ENCODE measurements at places on chromosomes 12 and 14.

DNA sequence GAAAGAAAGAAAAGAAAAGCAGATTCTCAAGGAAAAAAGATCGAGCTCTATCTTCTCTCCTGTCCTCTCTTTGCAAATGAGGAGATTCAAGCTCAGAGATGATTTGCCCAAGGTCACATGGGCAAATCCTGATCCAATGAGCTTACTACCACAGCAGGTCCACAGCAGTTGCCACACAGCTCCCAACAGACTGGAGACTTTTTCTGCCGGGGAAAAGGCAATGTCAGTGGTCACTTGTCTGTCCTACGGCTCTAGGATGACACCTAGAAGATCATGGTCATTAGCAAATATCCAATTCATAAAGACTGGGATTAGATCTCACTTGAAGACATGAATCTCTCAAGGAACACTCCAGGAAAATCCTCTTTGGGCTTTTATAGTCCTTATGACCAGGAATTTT is 58.8 kb downstream of the TTC7B start:
- no peak for DNase-seq

DNA sequence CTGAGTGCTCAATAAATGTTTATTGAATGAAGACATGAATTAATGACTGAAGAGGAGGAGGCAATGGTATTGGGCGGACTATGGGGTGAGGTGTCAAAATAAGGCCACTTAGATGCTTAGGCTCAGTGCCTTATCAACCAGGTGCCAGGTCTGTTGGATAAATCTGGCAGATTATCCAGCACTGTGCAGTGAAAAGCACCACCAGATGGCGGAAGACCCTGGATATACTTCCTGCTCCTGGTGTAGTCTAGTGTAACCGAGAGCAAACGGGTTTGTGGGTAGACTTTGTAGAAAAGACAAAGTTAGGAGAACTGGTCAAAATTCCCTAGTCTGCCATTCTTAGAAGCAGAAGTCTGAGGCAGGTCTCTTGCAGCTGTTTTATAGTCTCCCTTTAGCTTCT is 306.3 kb downstream of the ATP23 start:
- no peak for DNase-seq

- no peak for DNase-seq
Observed at GRCh38 chr12:53151039-53151438, 29.5 kb upstream of the ZNF740 start.

DNA sequence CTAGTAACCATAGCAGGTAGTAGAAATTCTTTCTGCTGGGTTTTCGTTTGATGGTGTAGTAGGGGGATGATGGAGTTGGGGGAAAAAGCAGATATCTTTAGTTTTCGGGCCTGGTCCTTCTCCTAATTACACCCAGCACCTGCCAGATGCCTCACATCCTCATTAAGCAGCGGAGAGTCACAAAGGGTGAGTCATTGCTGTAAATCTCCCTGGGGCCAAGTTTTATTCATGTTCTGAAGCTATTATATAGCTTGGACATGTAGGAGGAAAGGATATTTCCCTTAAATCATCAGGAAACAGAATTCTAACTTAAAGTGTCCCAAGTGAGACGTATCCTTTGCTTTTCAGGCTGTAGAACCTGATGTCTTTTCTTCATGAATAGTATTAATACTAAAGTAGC is 4.9 kb upstream of the NECAP1 start:
- peak; percentile 47 for DNase-seq

GRCh38 chr12:54565310-54565985 is 16.0 kb downstream of the PDE1B start:
- DNase-seq = no peak

DNA sequence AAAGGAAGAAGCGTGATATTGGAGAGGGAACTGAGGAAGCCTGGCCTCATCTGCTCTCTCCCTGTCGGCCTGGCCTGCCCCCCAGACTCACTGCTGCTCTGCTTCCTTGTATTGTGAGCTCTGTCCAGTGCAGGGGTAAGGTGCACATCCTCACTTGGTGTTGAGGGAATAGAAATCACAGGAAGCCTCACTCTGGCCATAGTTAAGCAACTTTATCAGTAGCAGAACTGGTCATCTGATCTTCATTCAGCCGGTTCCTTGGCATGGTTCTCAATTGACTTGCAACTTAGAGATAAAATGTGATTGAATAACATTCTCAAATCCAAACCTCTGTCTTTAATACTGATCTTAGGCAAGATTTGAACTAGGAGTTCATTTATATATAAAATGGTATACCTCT is 11.5 kb upstream of the CCDC175 start:
- DNase-seq = no peak

- DNase-seq = no peak
Observed at GRCh38 chr14:85468816-85469215, 61.1 kb upstream of the FLRT2 start.

All from fibroblast of lung (primary cell).